ENCODE measurements at places on chromosomes 6 and 20.

DNA sequence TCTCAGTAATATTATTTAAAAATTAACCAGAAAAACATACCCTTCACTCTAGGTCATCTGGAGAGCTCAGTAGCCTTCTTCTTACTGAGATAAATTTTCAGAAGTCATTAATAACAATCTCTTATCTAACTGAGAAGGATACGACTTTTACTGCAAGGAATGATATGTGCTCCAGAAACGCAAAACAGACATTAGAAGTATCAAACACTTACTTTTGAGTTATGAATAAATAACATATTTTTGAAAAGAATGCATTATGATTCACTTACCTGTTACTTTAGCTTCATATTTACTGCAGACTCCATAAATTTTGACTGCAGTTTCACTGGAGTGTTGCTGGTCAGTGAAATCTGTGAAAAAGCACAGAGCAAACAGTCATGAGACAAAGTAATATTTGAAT is 668.7 kb upstream of the NRSN1 start:
- no peak for DNase-seq

- no peak for DNase-seq
Observed at GRCh38 chr6:53834132-53834531, 39.3 kb downstream of the LRRC1 start.

- DNase-seq = no peak
Observed at GRCh38 chr6:33822575-33823395, 19.0 kb upstream of the MLN start.

GRCh38 chr20:7897781-7898364 is 42.4 kb downstream of the HAO1 start:
- DNase-seq = no peak

- DNase-seq = no peak
Observed at GRCh38 chr6:30727920-30728553, 7.9 kb downstream of the TUBB start.
